CMK (cell line): ENCODE measurements at places on chromosomes 4 and X.

- no peak for DNase-seq
Measured at GRCh38 chr4:40557736-40558135, 71.9 kb downstream of the RBM47 start.

DNA sequence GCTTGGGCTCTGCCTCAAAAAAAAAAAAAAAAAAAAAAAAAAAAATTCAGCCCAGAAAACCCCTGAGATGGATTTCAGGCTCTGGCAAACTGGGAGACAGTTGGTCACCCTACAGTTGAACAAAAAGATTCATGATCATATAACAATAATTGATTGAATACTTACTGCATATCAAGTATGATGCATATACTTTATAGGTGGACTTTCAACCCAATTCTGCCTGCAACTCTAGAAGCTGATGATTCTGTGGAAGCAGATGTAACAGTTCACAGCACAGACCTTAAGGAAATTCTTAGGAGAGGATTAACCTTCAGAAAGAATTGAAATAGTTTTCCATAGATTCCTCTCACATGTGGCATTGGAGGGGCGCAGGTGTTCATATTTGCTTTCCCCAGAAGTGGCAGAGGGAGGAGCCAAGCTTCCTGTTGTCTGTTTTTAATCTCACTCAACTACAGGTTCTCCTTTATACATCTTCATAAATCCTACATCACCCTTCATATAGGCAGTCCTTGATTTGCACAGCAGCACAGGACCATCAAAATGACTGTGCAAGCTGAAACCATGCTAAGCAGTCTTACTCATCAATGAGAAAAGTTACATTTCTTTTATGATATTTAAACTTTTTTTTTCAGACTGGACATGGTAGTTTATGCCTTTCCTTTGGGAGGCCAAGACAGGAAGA is 149.4 kb upstream of the KLF3 start:
- no peak for DNase-seq

- DNase-seq: no peak
Measured at GRCh38 chrX:68877606-68878005, 48.8 kb downstream of the EFNB1 start.

- no peak for DNase-seq
Measured at GRCh38 chr4:166277401-166277800, 404.4 kb downstream of the TLL1 start.

GRCh38 chr4:3077796-3078195 is 3.3 kb downstream of the HTT start:
- DNase-seq: no peak
